ENCODE measurements at places on chromosomes 4 and X.

- DNase-seq, result no peak
Observed at GRCh38 chrX:35890699-35891098, 28.8 kb upstream of the CFAP47 start.

GRCh38 chr4:52983563-52984303, 121.6 kb downstream of the RASL11B start:
- DNase-seq, result peak; percentile 37

DNA sequence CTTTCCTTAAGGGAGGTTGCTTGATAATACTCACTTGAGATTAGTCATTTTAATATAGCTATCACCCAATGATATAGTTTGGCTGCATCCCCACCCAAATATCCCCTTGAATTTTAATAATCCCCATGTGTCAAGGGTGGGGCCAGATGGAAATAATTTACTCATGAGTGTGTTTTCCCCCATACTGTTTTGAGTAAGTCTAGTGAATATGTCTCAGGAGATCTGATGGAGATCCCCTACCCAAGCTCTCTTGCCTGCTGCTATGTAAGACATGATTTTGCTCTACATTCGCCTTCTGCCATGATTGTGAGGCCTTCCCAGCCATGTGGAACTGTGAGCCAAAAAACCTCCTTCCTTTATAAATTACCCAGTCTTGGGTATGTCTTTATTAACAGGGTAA, 539.7 kb upstream of the GRID2 start:
- DNase-seq, result no peak

GRCh38 chr4:40984051-40984450, 230.3 kb downstream of the APBB2 start:
- no peak for DNase-seq

GRCh38 chr4:6673660-6674499, 19.8 kb upstream of the S100P start:
- peak; percentile 96 for DNase-seq

DNA sequence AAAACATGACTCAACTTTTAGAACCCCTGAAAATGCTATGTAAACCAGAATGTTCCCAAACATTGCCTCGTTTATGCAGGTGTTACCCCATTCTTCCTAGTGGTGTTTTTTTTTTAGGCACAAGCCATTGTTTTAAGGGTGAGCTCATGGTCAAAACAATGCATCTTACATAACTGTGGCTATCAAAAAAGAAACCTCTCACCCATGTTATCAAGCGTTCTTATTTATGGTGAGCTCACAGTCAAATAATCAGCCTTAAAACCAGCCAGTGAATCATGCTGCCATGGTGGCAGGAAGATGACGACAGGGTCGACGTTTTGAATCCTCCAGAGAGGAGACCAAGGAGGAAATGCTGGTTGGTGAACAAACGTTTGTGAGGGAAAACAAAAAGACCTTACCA, 195.2 kb downstream of the KDR start:
- no peak for DNase-seq

DNA sequence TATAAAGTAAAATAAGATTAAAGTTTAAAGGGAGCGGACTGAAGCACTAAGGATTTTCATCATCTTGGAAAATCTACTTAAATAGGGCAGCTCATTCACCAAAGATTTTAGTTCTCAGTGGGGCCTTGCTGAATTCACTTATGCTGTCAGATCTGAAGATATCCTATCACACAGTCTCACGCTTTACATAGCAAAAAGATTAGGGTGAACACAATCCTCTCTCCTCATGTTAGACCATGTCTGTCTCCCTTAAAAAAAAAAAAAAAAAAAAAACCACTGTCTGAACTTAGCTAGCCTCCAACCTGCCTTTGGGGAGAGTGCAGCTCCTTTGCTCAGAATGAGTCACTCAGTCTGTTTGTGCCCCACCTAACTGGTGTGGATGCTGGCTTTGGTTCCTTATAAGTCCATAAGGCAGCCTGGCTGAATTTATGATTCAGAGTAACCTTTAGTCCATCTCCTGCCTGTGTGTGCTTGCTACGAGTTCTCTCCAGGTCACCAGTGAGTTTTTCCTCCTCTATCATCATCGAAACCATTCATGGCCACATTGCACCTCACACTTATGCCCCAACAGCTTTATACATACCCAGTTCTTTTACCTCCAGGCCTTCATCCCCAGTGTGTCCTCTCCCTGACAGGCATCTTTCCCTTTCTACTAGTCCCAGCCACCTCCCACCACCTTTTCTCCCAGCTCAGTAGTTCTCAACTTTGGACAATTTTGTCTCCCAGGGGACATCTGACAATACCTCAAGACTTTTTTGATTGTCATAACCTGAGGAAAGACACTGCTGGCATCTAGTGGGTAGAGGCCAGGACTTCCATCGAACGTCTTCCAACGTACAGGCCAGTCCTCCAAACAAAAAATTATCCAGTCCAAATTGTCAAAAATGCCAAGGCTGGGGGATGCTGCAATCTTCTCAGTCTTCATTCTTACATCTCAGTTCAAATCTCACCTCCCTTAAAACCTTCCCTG, 220.7 kb upstream of the EMCN start:
- DNase-seq, result no peak

DNA sequence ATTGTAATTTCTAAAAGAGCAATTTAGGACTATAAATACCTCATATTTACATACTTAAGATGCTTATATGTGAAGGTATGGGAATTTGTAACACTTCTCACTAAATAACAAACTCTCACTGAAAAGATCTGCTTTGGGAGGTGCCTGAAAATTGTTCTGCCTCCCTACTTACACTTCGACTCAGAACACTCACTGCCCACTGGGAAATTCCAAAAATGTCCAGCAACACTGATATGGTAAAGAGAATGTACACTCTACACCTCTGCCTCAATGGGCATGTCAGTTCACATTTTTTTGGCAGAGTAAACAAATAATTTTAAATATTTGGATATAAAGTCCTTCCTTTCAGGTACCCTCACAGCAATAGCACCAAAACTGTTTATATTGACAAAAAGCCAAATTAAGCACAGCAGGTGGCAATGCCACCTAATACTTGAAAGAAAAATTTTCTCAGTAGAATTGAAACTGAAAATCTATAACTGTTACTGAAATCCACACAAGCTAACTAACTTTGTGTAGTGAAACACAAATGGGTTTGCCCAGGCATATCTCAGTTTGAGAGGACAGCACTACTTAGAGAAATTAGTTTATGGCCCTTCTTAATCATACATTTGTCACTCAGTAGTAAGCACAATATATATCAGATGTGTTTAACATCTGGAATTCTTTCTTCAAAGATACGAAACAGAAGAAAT, 67.1 kb downstream of the PRDM5 start:
- DNase-seq, result no peak

DNA sequence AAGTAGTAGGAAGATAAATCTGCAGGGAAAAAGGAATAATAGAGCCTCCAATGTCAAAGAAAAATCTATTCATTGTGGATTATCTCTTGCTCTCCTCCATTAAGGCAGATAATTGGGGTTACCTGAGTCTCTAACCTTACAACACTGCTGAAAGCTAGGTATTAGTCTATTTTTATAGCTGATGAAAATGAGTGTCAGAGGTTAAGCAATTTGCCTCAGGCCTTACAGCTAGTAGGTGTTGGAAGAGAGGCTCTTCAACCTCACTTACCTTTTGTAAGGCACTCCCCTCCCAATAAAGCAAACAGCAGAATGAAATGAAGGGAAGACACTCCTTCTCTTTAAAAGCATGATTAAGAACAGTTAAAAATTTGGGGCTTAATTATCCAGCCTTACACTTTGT, 45.4 kb upstream of the GAB1 start:
- DNase-seq, result no peak

DNA sequence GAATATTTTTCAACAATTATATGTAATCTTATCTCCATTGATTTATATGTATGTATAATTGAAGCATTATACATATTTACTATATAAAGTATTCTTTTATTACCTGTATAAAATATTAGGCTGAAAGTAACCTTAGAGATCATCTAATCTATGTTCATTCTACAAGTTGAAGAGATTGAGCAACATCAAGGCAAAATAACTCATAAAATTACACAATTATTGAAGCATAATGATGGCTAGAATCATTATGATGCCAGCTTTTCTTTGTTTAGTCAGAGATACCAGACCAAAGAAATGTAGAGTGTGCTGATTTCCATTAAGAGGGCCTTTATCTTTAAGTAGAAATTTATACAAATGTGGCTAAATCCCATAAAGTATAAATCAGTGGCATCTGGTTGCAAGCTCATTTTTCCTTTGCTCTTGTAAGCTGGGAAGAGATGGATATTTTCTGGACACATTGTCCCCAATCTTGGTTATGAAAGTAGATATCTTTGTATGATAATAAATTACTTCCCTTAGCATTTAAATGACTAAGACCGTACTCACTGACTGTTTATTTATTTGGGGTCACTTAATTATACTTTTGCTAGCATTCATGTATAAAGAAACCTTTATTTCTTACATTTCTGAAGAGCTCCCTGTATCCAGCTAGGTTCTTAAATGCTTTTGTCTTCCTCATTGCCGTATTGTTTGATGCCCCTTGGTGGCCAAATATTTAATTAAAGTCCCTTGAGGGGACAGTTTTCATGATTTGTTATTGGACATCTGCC, 339.8 kb downstream of the PCDH7 start:
- no peak for DNase-seq

DNA sequence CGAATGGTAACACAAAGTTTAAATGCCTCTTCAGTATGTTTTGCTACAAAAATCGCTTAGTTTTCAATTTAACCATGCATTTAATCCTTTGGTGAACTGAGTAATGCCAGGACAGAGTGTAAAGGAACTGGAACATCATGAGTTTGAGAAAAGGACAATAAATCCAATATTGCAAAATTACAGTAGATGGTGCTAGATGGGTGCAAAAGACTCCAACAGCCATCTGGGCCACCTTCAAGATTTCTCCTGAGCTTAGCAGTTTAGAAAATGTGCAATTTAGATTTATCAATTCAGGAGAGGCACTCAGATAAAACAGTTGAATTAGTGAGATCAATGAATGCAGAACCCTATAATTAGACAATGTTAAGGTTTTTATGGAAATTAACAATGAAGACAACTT, 33.2 kb upstream of the MID1IP1 start:
- no peak for DNase-seq

GRCh38 chr4:33722254-33722653, 2522.1 kb downstream of the ARAP2 start:
- no peak for DNase-seq

DNA sequence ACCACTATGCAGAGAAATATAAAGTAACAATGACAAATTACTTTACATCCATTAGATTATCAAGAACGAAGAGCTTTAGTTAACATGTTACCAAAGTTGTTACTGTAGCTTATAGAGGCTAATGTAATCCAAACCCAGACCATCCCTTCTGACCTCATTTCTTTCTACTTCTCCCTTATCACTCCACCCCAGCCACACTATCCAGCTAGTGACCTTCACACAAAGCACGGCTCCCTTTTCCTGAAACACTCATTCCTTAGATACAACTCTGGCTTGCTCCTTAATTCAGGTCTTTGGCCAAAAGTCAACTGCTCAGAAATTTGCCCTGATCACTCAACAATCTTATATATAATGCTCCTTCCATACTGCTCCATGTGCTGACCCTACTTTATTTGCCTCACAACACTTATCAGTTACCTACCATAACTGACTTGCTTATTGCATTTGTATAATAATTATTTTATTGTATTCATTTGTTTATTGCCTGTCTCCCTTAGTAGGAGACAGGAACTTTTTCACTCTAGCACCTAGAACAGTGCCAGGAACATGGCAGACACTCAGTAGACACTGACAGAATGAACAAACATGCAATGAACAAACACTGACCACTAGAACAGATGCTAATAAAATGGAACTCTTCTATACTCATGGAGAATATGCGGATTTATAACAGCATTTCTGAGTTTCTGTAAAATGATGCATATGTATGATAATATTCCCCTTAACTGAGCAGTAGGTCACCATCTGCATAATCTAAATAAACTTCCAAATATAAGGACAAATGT, 67.6 kb downstream of the EIF4E start:
- DNase-seq, result no peak

DNA sequence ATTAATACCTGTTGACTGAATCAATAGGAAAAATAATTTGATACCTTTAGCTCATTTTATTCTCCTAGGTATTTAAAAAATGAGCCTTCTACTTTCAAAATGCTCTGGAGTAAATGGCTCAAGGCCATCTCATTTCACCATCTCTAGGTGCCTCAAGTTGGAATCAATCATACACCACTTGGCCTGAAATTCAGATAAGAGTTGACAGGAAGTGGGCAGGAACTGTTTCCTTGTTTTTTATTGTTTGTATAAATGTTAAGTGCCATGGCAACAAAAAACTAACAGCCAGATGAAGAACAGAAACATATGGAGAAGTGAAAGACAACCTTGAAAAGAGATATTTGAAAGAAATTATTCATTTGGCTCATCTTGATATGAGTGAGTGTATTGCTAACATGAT, 12.4 kb downstream of the LIMCH1 start:
- DNase-seq, result no peak

GRCh38 chr4:66160606-66161005, 490.3 kb upstream of the EPHA5 start:
- no peak for DNase-seq

- no peak for DNase-seq
Observed at GRCh38 chrX:147228153-147228552, 413.6 kb upstream of the CXorf51A start.

DNA sequence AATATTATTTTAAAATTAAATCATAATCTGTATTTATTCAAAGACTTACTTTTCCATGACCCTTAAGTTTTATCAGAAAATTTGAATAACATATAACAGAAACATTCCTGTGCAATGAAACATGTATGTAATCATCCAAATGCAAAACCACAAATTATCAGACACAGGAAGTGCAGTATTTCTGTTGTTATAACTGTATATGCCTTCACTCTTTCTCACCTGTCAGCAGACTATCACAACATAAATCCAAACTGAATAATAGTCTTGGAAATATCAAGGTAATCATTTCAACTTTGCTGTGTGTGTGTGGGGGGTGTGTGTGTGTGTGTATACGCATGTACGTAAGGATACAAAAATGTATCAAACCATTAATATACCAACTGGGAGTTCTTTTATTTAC, 285.9 kb downstream of the SLC7A11 start:
- DNase-seq, result no peak
